ENCODE measurements at places on chromosomes 7 and 10.

DNA sequence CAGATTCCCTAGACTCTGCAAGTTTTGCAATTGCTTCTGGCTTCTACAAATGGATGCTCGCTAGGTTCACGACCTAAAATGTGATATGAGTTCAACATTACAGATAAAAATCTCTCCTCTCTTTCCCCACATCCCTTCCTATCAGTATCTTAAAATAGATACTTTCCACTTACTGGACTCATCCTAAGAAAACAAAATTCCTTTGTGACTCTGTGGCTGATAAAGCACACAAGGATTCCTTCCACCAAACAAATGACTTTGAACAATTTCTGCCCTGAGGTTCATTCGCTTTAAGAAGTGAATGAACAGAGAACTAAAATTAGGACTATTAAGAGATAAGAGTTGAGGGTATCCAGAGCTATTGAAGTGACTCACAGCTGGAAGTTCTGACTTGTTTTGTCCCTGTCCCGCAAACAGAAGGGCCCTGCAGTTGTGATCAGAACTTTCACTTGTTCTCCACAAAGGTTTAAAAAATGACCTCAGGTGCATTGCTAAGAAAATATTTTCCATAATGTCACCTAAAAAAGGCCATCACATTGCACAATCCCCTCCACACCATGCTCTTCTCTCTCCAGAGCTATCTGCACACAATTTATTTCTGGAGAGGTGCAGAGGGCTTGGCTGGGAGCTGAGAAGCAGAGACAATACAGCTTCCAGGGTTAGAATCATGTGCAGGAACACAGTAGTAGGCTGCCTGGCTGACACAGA is 96.1 kb downstream of the PIP4K2A start:
- no peak for DNase-seq

GRCh38 chr10:125159932-125160855 is at the start of gene CTBP2:
Gene CTBP2 (minus strand): TSS chr10:125160563.
- no peak for DNase-seq

- DNase-seq: no peak
Observed at GRCh38 chr10:78779339-78779955, 289.3 kb upstream of the ZMIZ1 start.

DNA sequence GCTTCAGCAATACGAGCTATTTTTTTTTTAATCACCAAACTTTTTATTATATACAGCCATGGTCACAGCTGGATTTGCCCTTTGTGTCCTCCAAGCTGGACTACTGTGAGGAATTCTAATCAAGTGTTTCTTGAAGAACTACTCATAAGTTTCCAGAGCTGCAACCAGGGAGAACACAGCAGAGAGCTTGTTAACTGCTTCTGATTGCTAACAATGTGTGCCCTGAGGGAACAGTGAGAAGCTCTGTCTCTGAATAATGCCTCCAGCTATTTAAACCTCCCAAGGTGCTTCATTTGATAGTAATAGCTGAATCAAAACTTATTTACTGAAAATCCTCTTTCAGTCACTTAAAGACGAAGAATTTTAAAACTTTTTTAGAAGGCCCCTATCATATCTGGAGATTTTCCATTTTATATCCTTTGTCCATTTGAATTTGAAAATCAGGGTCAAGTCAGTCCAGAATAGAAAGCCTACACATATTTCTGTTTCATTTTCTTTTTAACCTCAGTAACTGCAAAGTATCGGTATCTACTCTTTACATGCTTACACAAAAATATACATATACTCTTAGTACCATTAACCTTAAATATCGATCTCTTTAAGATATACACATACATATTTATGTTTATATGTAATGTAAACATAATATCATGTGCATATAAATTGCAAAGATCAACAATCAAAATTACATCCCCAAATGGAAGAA is 1024.2 kb downstream of the GRM8 start:
- no peak for DNase-seq

DNA sequence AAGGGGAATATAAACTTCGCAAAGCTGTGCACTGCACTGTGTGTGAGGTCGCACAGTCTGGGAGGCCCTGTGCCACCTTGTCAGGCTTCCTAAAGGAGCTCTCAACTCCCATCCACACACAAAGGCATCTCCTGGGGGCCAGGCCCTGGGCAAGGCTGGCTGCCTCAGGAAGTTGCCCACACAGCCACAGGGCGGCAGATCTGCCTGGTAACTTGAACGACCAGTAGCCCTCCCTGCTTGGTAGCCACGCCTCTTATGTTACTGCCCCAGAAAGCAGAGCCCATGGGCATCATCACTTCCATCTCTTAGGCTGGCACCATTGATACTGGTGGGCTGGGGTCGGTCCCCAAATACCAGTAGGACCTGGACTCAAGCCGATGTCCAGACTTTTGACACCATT is 82.8 kb downstream of the HECW1 start:
- no peak for DNase-seq

DNA sequence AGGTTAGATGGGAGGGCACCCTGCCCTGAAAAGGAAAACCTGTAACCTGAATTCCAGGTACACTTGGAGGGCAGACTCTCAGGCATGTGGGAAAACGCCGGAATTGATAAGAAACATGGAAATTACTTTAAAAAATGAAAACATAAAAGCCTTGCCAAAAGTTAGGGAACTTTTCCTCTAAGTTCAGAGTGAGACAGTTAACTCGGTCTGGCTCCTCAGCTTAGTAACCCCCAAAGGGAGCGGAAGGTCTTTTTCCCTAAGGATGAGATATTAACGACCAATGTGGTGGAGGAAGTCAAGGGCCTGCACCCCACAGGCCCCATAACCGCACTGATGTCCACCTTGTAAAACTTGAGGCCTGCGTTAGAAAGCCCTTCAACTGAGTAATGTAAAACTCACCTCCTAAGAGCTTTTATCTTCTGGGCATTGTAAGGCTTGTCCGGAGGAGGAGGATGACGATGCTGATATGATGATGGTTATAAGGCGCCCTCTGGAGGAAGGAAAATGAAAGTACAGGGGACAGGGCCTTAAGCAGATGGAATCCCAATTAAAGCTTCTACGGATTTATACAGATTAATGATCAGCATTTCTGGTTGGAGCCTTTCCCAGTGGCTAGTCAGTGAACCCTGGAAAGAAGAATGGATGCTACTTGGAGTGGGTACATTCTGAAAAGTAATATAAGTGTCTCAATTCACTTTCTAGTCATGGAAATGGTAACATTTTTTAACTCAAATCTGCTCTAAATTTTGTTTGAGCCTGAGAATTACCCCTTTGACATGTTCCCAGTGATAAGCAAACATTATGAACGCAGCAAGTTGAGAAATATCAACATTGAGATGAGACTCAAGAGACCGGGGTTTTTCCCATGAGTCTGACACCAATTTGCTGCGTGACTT is 694 bp downstream of the COL1A2 start:
- DNase-seq: no peak

DNA sequence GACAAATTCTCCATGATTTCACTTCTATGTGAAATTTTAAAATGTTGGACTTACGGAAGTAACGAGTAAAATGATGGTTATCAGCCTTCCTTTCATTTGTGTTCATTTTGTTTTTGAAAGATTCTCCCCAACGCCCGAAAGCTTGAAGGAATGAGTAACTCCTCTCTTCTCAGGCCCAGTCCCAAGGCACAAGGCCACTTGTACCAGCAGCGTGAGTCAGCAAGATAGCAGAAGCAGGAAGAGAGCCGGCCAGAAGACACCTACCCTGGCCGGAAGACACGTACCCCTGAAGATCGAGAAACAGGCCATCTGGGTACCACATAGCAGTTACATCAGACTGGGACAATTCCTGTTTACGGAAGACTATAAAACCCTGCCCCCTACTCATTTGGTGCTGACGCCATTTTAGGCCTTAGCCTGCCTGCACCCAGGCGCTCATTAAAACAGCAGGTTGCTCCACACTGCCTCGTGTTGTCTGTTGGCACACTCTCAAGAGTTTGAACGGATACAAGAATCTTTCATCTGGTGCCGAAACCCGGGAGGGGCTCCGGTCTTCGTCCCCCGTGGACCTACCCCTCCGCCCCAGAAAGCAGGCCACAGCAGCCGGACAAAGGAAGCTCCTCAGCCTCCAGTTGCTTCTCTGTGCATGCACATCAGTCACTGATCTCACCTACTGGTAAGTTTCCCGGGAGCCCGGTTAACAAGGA is 60.4 kb downstream of the LRRC17 start:
- DNase-seq: no peak

DNA sequence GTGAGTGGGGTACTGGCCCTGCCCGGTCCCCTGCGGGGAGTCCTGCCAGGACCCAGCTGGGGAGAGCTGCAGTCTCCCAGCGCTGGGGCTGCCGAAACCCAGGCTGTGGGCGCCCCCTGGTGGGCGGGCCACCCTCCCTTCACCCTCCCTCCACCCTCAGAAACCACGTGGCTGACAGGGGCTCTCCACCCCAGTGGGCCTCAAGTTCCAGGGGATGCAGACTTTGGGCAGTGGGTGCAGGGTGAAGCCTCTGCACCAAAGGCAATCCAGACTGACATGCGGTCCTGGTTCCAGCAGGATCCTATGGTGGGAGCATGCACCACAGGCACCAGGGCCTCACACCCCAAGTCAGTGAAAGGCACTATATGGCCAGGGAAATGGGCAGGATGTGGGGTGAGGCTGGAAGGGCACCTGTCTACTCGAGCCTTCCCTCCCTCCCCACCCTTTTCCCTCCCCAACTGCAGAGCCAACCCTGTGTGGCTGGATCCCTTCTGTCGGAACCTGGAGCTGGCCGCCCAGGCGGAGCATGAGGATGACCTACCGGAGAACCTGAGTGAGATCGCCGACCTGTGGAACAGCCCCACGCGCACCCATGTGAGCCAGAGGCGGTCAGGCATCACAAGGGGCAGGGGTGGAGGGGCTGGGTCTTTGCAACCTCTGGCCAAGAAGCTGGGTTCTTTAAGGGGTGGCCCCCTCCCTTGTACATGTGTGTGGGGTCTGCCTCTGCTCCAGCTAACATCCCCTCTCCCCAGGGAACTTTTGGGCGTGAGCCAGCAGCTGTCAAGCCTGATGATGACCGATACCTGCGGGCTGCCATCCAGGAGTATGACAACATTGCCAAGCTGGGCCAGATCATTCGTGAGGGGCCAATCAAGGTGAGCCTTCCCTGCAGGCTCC is 38.8 kb downstream of the PSAP start:
- DNase-seq: peak; percentile 67

- no peak for DNase-seq
Observed at GRCh38 chr7:55063633-55064032, 44.8 kb downstream of the EGFR start.

DNA sequence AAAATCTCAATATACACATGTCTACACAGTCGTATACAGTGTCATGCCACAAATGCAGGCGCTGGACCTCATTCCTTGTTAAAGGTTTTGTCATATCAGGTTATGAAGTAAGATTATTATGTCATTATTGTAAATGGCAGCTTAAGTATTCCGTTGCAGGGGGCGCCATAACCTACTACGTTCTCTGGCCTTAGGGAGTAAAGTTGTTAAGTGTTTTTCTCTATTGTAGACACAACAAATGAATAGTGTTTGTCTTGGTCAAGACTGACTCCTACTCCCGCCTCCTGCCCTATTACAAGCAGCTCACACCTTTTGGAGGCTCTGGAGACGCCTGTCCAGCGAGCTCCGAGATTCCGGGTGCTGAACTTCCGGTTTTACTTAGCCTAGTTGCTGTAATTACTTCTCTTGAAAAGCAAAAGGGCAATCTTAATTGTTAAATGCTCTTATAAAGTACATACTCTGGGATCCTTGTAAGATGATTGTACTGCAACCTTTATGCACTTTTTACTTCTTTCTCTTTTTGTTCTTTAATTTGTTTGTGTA is 994 bp downstream of the GATAD1 start:
- DNase-seq: peak; percentile 34

DNA sequence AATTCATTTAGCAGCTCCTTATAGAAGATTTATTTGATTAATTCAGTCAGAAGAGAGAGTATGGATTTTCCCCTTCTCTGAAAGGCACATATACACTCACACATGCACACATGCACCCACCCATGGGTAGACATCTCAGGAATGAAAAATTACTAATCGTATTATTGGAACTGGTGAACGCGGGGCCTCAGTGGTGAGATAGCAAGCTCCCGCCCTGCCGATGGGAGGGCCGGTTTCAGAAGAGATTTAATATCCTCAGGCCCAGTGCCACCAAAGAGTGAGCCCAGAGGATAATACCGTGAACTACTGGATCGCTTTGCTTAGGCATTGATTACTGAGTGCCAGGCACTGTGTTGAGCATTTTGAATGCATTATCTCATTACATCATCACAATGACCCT is 38.0 kb upstream of the EMX2 start:
- no peak for DNase-seq

DNA sequence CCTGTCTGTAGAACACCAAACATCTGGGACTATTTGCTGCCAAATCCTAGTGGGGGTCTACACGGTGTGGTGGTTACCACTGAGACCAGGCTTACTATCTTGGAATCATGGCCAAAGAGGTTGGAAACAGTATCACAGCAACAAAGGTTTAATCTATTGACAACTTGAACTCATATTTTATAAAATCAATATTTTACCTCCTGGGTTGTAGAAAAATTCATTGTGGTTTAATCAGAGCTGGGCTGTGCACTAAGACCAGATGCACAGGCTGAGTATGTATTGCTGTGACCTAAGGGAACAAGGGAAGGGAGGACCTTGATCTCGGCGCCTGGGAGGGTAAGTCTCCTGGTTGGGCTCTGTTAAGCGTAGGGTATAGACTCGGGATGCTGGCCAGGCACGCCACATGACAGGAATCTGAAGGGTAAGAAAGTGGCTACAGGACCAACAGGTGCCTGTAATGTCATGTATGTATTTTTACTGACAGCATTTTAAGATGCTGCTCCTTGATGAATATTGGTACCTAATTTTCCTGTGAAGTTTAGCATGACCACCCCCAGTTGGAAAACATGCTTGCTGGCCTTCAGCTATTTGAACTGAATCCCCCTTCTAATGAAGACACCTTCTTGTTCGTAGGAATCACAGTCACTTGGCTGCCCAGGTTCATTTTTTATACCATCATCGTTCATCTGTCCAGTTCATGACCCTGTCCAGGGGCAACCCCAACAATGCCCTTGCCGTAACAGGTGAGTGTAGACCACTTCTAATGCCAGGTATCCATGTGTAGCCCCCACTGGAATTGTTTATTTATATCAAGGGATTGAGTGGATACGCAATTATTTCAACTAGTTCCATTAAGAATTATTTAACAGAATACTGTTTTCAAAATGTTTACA is 79.5 kb downstream of the EZH2 start:
- no peak for DNase-seq

DNA sequence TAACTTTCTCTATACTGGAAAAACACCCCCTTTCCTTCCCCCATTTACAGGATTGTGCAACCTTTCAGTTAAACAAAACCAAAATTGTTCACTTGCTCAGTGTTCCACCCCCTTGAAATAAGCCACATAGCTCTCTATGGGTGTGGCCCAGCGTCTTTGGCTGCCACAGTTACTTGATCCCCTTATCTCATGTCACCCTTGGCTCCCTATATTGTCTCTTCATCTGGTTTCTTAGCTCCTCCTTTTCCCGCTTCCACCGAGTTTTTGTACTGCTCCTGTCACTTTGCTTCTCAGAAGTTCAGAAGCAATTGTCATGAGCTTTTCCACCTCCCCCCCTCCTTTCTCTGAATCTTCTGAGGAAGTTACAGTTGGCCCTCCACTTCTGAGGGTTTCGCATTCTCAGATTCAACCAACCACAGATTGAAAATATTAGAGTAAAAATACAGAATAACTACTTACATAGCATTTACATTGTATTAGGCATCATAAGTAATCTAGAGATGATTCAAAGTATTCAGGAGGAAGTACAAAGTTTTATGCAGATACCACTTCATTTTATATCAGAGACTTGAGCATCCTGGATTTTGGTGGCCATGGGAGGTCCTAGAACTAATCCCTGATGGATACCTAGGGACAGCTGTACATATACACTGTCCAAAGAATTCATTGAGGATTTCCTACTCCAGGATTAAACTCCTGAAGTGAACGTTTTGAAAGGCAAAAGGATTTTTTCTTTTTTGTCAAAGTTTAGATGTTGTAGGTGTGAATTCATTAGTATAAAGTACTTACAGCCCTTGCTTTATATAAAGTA is 60.4 kb downstream of the ADD3 start:
- no peak for DNase-seq
